ENCODE measurements at places on chromosomes 5 and 9.

DNA sequence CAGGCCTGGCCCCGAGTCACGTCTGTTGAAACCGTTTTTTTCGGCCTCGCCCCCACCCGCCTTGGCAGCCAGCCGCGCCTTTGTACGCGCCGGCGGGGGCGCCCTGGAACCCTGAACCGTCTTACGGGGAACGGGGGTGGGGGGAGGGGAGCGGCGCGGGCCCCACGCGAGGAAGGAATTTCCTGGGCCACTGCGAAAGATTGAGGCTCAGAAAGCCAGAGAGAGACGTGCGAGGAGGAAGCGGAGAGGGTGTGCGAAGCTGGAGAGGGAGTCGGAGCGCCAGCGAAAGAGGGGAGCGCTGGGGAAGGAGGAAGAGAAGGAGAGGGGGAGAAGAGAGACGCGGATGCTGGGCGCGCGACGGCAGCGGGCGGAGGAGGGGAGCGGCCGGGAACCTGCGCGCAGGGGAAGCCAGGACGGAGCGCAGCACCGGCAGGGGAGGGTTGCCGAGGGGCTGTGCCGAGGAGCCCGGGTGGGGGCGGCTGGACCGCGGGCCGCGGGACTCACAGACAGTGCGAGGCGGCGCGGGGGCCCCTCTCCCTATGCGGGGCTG is 4.6 kb upstream of the PRDM12 start:
- DNase-seq = no peak

GRCh38 chr5:33641744-33642505 is 201.2 kb downstream of the TARS1 start:
- no peak for DNase-seq

DNA sequence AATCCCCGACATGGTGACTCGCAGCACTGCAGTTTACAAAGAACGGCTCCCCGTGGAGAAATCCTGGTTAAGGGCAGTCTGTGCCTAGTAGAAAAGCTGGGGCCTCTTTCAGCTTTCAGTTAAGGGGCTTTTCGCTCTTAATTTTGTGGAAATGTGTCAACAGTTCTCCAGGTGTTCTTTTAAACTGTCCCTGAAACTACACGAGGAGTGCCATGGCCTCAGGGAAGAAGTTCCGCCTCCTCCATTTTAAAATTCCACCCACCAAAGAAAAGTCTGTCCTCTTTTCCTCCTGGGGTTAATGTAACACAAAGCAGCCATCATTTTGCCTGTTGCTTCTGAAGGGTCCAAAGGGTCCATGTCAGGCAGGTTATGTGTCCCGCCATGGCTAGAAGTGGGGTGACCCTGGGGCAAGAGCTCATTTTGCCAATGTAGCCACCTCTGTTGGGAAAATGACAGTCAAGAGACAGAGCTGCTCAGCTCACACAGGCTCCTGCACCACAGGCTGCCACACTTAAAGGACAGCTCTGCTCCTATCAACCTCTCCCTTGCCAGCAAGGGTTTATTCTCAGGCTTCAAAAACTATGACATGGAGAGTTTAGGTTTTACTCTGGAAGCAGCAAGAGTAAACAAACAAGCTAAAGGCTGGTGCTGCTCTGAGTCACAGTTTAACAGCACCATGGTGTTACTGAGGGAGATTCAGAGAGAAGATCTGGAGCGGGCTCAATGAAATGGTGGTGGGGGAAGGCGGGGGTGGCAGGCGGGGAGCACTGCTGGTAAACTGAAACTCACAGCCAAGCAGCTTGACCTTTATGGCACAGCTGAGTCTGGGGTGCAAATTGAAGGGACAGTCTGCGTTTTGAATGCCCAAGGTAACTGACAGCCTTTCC is 3.2 kb downstream of the WHRN start:
- no peak for DNase-seq

GRCh38 chr5:133892306-133892705 is 76.1 kb downstream of the C5orf15 start:
- DNase-seq = no peak

DNA sequence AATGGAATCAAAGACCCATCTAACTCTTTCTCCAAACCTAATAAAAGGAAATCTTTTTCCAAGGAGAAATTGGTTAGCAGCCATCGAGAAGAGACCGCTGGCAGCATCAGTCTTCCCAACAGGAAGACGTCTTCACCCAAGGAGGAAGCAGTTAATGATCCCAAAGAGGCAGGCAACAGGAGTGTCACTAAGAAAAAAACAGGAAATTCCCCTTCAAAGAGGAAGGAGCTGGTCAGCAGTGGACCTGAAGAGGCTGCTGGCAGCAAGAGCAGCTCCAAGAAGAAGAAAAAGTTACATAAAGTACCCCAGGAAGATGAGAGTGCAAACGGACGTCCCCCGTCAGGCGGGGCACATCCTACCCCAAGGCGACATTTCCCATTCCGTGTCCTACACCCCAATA is 143.7 kb downstream of the ELAVL2 start:
- no peak for DNase-seq

DNA sequence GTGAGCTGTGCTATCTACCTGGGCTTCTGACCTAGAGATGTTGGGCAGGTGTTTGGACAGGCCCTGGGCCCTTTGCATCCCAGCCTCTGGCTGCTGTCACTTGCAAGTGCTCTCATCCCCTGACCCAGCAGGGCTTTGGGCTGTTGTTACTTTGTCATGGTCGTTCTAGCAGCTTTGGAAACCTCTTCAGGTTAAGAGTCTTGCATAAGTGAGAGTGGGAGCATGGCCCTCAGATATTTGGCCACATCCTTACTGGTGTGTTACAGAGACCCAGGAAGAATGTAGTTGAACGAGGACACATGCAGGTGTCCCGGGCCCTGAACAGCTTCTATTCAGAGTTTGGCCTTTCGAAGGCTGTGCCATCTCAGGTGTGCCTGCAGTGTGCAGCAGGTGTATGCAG is 4.5 kb downstream of the TENT4A start:
- no peak for DNase-seq

DNA sequence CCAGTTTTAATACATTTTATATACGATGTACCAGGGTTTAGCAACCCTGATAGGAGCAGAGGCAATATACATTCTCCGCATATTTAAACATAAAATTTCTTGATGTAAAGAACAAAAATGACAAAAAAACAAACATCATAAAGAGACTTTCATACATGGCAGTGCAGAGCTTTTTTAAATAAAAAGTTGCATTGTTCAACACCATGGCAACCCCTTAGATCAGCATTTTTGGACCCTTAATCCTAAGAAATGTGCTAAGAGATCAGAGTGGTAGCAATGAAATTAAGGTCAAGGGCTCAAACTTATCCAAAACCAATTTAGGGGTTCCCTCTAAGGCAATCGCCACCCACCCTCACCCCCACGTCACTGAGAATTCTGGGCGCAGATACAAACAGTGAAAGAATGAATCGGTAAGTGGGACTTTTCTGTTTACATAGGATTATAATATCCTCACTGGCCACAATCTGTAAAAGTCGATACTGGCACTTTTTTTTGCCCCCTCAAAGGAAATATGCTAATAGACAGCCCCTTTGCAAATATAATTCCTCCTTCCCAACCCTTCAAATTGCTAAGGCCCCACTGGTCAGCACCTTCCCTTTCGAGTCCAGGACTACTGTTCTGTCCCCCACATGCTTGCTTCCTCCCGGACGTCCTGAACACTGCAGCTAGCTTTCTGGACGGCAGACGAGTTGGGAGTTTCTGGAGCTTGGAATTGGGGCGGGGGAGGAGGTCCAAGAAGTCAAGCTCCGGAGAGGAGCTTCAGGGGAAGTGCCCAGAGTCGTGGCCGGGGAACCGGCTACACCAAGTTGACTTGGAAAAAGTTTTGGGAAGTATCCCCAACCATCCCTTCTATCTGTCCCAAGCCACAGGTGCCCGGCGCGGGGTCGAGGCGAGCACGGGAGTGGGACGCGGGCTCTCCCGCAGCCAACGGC is 2.2 kb downstream of the GAS1 start:
- no peak for DNase-seq

- DNase-seq = no peak
Observed at GRCh38 chr9:5442400-5443011, 4.8 kb upstream of the PLGRKT start.

- DNase-seq = no peak
Observed at GRCh38 chr9:116276651-116277121, 123.1 kb downstream of the PAPPA start.

- no peak for DNase-seq
Observed at GRCh38 chr5:34835664-34836063, 3.3 kb upstream of the TTC23L start.

- DNase-seq = no peak
Observed at GRCh38 chr5:54672871-54673270, 155.3 kb downstream of the SNX18 start.

GRCh38 chr9:110309681-110310080 is 28.0 kb downstream of the TXNDC8 start:
- no peak for DNase-seq

GRCh38 chr5:142322747-142323479 is 1.9 kb downstream of the SPRY4 start:
- DNase-seq = no peak

DNA sequence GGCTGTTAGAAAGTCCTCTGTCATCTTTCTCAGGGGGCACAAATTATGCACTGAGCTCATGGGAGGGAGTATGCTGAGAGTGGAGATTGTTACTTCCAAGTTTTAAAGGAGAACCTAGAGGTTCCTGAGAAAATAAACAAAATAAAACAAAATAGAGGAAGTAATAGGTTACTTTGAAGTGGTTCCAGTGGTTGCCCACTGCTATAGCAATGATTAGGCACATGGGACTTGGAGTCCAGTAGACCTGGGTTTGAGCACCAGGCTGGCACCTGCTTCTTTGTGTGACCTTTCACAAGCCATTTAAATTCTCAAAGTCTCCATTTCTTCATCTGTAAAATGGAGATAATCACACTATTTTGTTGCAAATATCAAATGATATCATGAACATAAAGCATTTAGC is 13.8 kb upstream of the CDC23 start:
- no peak for DNase-seq

GRCh38 chr5:180591311-180591887 is at the start of gene SCGB3A1:
Gene SCGB3A1, minus strand, starts transcription at chr5:180591499. Its CDS starts 37 bp downstream, at chr5:180591462.
- DNase-seq = no peak

GRCh38 chr9:107389617-107390071 is 99.9 kb downstream of the KLF4 start:
- DNase-seq = no peak

DNA sequence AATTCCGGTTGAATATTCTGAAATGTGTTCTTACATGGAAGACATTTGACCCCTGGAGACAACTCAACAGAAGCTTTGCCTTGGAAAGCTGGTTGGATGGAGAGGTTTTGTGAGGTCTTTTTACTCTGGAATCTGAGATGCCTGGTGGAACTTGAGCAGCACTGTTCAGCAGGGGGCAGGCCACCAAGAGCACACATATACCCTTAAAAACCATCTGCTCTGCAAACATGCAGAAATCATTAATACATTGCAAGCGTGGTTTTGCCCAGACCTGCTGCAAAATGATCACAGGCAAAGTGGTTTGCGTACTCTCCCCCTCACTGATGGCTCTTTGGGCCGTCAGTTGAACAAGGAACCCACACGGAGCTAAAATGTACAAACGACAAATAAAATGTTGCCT is 32.8 kb upstream of the DAP start:
- DNase-seq = no peak

DNA sequence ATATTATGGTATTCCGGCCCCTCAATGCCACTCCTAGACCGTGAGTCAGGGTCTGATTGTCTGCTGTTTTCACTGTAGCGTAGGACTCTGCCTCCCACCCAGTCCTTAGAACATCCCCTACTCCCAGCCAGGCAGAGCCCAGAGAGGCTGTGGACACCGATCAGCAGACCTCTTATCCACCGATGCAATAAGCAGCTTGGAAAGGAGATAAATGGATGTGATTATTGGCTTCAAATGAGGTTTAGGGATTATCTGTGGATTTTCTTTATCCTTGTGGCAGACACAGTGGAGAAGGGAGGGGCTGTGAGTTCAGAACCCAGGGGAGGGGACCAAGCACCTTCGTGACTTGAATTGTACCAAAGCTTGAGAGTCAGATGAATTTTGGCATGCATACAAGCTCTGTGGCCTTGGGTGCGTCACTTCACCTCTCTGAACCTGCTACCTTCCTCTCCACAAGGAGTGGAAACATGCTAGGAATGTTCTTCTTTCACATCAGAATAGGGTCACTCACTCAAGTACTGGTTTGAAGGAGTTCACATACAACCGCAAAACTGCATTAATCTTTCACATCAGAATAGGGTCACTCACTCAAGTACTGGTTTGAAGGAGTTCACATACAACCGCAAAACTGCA is 83.1 kb upstream of the CPLX2 start:
- DNase-seq = no peak

DNA sequence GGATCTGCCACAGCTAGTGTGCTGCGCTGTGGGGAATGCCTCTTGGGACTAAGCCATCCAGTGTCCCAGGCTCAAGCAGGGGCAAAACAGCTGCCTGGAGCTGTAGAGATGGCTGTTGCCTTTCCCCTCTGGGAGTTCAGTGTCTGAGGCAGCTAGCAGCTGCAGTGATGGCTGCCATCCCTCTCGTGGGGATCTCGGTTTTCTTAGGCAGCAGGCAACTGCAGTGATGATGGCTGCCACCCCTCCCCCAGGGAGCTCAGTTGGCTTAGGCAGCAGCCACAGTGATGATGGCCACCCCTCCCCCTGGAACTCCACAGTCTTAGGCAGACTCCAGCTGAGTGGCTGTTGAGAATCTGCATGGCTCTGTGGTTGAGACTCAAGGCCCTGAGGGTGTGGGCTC is 1389.2 kb upstream of the NUDT12 start:
- DNase-seq = no peak

DNA sequence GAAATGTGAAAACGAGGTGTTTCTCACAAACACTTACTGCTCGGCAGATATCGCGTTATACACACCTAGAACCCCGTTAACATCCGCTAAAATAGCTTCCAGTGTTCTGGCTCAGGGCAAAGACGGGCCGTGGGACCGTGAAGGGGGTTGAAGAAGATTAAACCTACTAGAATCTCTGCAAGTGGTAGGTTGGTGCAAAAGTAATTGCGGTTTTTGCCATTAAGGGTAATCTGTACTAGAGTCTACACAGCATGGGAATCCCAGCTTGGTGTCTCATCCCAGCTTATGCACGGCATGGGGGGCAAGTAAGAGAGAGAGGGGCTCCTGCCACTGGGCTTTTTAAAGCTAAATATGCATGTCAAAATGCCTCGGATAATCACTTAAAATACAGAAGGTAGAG is 43.9 kb downstream of the HRH2 start:
- DNase-seq = no peak

DNA sequence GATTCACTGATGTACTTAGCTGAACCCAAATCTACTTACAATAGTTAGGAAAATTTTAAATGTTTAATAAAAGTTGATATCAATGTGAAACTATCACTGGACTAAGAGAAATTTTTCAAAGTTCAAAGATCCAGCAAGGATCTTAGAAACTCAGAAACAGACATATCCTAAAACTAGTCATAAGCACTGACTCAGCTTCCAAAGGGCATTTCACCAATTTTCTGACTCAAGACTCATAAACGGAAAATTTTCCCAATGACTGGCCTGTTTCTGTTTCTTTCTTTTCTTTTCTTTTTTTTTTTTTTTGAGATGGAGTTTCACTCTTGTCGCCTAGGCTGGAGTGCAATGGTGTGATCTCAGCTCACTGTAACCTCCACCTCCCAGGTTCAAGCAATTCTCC is 66.6 kb downstream of the CDC14B start:
- DNase-seq = no peak
